Motor neuron (in vitro differentiated cells): ENCODE measurements at places on chromosomes 1 and 21.

GRCh38 chr1:197343663-197344273, 75.7 kb downstream of the CRB1 start:
- no peak for ATAC-seq

- no peak for ATAC-seq
These were observed 3.3 kb downstream of the SOX13 start for GRCh38 chr1:204075890-204076846.

GRCh38 chr1:38102636-38103035, 56.0 kb upstream of the POU3F1 start:
- no peak for ATAC-seq

- no peak for ATAC-seq
These were observed 32.5 kb upstream of the KCNA3 start for GRCh38 chr1:110707232-110707631.

- ATAC-seq, result no peak
These were observed 29.0 kb upstream of the KHDRBS1 start for GRCh38 chr1:31984419-31985347.

- ATAC-seq, result no peak
These were observed 54.2 kb downstream of the SH3GLB1 start for GRCh38 chr1:86758570-86758969.

GRCh38 chr21:36263797-36264196, 56.2 kb upstream of the MORC3 start:
- ATAC-seq, result no peak
